ENCODE measurements at places on chromosomes 3 and 15.

DNA sequence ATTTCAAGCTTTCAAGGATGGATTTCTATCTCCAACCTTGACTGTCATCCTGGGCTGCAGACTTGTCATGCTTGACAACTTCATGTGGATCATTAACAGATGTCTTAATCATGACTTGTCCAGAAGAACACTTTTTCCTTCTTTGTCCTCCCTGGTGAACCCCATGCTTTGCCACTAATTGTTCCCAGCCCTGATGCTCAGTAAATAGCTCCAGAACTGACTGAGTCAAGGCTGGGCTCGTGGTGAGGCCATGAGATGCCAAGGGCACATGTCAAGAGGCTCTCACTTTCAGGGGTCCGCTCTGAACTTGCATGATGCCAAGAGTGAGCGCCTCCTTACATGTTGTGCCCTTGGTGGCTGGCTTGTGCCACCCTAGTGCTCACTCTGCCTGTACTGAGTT, 48.9 kb upstream of the KY start:
- no peak for DNase-seq
- H3K27ac ChIP-seq: no peak overlapping the region

GRCh38 chr15:98147415-98147814, 186.9 kb downstream of the ARRDC4 start:
- peak; percentile 63 for DNase-seq
- no peak overlapping the region for H3K27ac ChIP-seq
- no peaks in the 10 kb centered on the region for H3K4me1 ChIP-seq
- H3K36me3 ChIP-seq: no peaks in the 10 kb centered on the region
- no peak overlapping the region for H3K4me3 ChIP-seq

DNA sequence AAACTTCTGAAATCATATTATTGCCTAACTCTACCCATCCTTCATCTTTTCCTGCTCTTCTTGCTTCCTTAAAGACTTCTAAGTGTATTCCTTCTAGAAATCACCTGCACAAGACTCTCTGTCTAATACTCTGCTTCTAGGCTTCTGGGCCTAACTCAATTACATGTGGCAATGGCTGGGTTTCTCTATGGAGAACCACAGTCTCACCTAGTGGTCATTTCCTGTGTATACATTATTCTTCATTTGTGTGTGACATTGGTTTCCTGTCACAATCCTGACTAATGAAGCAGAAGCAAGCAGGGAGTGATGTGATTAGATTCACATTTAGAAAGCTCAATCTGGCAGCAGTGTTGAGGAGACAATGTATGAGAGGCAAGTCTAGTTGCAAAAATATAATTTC, 16.9 kb upstream of the CLDN1 start:
- H3K27me3 ChIP-seq: no peaks in the 10 kb centered on the region
- no peak overlapping the region for H3K27ac ChIP-seq
- H3K4me1 ChIP-seq: no peaks in the 10 kb centered on the region
- H3K36me3 ChIP-seq: no peaks in the 10 kb centered on the region

GRCh38 chr3:115423170-115423569, 200.1 kb upstream of the GAP43 start:
- H3K27ac ChIP-seq: no peak overlapping the region
- H3K4me3 ChIP-seq: no peak overlapping the region
- H3K4me1 ChIP-seq: no peaks in the 10 kb centered on the region
- no peak for DNase-seq
- no peaks in the 10 kb centered on the region for H3K36me3 ChIP-seq

GRCh38 chr15:98767692-98768091, 119.4 kb downstream of the IGF1R start:
- peaks cover 6% of the 10 kb centered on the region for H3K4me1 ChIP-seq
- no peak overlapping the region for H3K4me3 ChIP-seq
- no peaks in the 10 kb centered on the region for H3K27me3 ChIP-seq
- H3K36me3 ChIP-seq: no peaks in the 10 kb centered on the region
- no peak for DNase-seq

- H3K27me3 ChIP-seq: no peaks in the 10 kb centered on the region
- H3K4me1 ChIP-seq: no peaks in the 10 kb centered on the region
- H3K36me3 ChIP-seq: no peaks in the 10 kb centered on the region
- DNase-seq: no peak
Observed at GRCh38 chr15:66598095-66598815, 32.5 kb upstream of the LCTL start.

- no peaks in the 10 kb centered on the region for H3K36me3 ChIP-seq
- no peaks in the 10 kb centered on the region for H3K4me1 ChIP-seq
- H3K27ac ChIP-seq: peak overlapping the region; percentile 65
- no peaks in the 10 kb centered on the region for H3K27me3 ChIP-seq
Observed at GRCh38 chr15:84749111-84749991, 959 bp downstream of the ZNF592 start.

- H3K27ac ChIP-seq: no peak overlapping the region
- H3K4me1 ChIP-seq: no peaks in the 10 kb centered on the region
- no peak overlapping the region for H3K4me3 ChIP-seq
- no peaks in the 10 kb centered on the region for H3K36me3 ChIP-seq
Observed at GRCh38 chr3:11006986-11007933, 14.7 kb downstream of the SLC6A1 start.

DNA sequence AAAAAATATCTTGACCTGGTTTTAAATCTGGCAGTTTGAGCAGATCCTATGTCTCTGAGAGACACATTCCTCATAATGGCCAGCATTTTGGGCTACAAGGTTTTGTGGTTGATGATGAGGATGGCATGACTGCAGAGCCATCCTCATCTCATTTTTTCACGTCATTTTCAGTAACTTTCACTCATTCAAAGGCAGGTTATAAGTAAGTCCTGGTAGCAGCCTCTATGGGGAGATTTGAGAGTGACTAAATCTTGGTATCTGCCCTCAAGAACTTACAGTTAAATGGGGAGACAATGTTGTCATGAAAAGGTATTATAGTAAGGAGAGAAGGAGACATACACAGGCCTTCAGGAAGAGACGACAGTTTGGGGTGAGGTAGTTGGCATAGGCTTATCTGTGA, 14.5 kb downstream of the TIGIT start:
- H3K36me3 ChIP-seq: no peaks in the 10 kb centered on the region
- H3K27me3 ChIP-seq: no peaks in the 10 kb centered on the region
- DNase-seq: no peak

GRCh38 chr3:12224181-12225147, 64.4 kb upstream of the PPARG start:
- DNase-seq: no peak
- H3K4me3 ChIP-seq: no peak overlapping the region
- no peaks in the 10 kb centered on the region for H3K27me3 ChIP-seq
- H3K27ac ChIP-seq: no peak overlapping the region
- H3K36me3 ChIP-seq: no peaks in the 10 kb centered on the region
- no peaks in the 10 kb centered on the region for H3K4me1 ChIP-seq

DNA sequence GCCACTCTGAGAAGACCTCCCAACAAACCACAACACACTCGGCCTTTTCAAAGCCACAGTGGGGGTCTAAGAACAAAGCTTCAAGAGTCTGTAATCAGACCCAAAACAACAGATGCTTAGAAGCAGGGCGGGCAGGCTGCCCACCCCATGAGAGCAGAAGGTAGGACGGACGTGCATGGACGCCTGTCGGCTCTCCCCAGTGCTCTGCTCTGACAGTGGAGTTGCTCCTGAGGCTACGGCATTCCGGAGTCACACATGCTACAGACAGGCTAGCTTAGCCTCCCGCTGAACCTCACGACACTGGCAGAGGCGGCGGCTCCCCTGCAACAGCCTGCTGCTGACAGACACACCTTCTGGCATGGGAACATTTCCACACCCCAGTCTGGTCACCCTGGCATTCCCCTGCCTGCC, 33.5 kb downstream of the SLCO2A1 start:
- H3K27me3 ChIP-seq: no peaks in the 10 kb centered on the region
- no peak overlapping the region for H3K27ac ChIP-seq
- no peak for DNase-seq

GRCh38 chr3:135145581-135145980, 350.5 kb downstream of the EPHB1 start:
- no peak for DNase-seq
- no peak overlapping the region for H3K4me3 ChIP-seq
- no peaks in the 10 kb centered on the region for H3K36me3 ChIP-seq
- no peaks in the 10 kb centered on the region for H3K4me1 ChIP-seq
- no peak overlapping the region for H3K27ac ChIP-seq

DNA sequence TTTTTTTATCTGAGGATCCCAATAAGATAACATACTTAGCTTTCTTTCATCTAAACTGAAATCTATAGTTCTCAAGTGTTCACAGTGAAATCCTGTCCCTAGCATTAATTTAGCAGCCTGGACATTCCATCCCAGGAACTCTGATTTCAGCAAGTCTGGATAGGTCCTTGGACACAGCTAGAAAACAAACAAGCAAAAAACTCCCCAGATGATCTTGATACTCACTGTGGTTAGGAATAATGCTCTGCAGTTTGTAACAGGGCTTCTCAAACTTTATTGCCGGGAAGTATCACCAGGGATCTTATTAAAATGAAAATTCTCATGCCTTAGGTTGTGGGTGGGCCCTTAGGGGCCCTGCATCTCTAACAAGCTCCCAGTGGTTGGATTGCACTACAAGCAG, 24.3 kb downstream of the THBS1 start:
- no peaks in the 10 kb centered on the region for H3K4me1 ChIP-seq
- H3K27me3 ChIP-seq: no peaks in the 10 kb centered on the region
- no peak overlapping the region for H3K4me3 ChIP-seq
- H3K36me3 ChIP-seq: no peaks in the 10 kb centered on the region
- no peak for DNase-seq

DNA sequence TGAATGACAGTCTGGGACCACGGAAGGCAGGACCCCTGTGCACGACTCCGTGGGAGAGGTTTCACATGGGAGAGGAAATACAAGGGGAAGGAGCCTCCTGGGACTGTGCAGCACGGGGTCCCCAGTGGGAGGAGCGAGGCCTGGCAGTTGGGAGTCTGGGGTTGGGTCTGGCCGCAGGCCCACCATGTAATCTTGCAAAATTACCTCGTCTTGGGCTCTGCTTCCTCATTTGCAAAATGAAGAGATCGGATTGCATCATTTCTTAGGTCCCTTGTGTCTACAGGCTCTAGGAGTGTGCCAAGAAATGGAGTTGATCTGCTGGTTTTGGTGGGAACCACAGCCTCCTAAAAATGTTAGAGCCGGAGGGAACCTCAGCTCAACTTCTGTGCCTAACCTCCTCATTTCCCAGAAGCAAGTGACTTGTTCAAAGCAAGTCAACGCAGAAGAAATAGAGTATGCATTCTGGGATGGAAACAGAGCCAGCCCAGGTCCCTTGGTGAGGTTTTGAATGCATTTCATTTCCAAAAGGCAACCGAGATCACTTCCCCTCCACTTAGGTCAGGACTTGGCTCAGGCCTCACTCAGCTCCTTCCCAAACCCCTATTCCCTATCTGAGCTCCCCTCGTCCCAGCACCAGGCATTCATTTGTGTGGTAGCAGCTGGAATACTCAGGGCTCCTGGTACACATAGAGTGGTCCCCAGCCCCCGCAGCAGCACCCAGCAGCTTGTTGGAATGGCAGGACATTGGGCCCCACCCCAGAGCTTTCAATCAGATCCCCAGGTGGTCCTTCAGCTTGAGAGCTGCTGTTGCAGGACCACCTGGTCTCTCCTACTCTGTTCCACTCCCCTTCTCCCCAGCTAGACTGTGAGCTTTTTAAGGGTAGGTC, 267.7 kb downstream of the XXYLT1 start:
- H3K27ac ChIP-seq: no peak overlapping the region
- no peaks in the 10 kb centered on the region for H3K36me3 ChIP-seq
- H3K4me3 ChIP-seq: no peak overlapping the region
- no peaks in the 10 kb centered on the region for H3K27me3 ChIP-seq
- no peaks in the 10 kb centered on the region for H3K4me1 ChIP-seq

- no peak for DNase-seq
- no peak overlapping the region for H3K27ac ChIP-seq
Observed at GRCh38 chr3:135268941-135269532, 474.0 kb downstream of the EPHB1 start.

DNA sequence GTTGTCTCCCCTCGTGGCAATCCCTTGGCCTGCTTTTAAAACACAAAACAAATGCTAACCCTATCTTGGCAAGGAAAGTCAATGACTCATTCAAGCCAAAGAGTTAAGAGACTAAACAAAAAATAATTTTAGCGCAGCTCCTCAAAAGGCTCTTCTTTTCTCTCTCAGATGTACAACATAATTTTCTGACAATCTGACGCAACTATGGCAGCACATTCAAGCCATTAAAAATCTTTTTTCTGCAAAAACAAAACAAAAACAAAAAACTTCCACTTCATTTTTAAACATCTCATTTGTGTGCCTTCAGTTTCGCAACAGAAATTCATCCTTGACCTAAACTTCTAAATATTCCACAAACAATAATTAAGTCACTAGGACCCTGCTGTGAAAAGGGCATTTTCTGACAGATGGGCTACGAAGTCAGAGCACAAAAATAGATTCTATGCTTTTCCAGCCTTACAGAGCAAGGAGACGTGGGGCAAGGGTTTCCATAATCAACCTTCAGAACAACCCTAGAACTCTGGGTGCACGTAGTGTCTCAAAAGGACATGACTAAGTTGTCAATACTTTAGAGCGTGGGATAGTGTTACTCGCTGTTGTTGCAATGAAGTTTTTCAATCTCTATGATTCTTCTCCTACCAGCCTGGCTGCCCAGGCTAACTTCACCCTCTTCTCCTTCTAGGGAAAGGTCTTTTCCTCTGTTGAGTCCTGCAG, 84.3 kb downstream of the MB21D2 start:
- H3K36me3 ChIP-seq: no peaks in the 10 kb centered on the region
- no peaks in the 10 kb centered on the region for H3K27me3 ChIP-seq
- H3K4me1 ChIP-seq: peaks cover 10% of the 10 kb centered on the region
- no peak for DNase-seq
- no peak overlapping the region for H3K27ac ChIP-seq
- H3K4me3 ChIP-seq: no peak overlapping the region

DNA sequence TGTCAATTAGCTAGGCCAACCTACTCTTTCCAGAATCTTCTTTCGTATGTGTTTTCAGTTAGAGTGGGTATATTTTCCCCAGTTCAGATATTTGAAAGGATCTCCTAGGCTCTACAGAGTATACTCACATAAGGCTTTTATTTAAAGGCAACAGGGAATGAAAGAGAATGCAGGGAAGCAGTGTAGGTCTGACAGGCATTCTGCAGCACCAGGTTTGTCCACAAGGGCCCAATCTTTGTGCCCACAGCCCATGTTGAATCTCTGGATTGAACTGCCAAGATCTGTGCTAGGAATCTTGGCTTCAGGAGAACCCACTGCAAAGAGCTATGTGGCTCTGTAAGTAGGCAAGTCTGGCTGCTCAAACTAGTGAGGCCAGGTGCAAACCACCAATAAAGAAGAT, 24.2 kb upstream of the GALNT15 start:
- no peaks in the 10 kb centered on the region for H3K27me3 ChIP-seq
- DNase-seq: no peak
- no peak overlapping the region for H3K27ac ChIP-seq
- no peaks in the 10 kb centered on the region for H3K4me1 ChIP-seq
- no peak overlapping the region for H3K4me3 ChIP-seq

DNA sequence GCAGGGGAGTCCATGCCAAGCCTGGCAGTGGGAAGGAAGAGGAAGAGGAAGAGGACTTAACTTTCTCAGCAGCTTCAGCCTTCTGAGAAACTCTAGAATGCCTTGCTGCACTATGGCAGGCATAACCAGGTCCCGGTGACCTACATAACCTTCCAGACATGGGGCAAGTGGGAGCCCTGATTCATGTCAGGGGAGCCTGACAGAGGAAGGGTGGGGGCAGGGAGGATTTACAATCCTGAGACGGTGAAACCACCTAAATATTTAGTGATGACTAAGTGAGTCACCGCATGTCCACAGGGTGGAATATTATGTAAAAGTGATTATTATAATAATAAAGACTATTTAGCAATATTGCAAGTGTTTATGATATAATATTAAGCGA, 46.7 kb downstream of the AMOTL2 start:
- H3K27me3 ChIP-seq: no peaks in the 10 kb centered on the region
- DNase-seq: no peak
- peak overlapping the region; percentile 78 for H3K27ac ChIP-seq
- H3K4me3 ChIP-seq: no peak overlapping the region

Measured in aorta (tissue), 5 donors.